ENCODE measurements at places on chromosomes 12 and 14.

GRCh38 chr12:70487440-70487839 lies 121.3 kb downstream of the KCNMB4 start:
- no peak for DNase-seq

GRCh38 chr12:119071638-119072231 lies 90.4 kb downstream of the SRRM4 start:
- DNase-seq = no peak

DNA sequence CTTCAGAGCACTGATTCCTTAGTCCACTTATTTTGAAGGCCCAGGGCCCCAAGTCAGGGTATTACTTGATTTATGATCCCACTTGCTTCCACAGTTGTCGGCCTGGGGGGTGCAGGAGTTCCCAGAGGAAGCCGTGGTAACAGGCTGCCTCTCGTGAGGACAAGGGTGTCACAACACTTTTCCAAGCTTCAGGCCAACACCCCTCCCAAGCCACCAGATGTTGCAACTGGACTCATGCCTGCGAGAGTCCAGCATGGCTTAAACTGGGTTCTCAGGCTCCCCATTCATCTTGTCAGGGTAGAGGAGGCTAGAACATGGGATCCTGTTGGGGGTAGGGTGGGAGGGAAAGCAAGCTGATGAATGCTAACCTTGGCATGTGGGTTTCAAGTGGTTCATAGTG lies 56.1 kb downstream of the BMP4 start:
- DNase-seq = no peak

DNA sequence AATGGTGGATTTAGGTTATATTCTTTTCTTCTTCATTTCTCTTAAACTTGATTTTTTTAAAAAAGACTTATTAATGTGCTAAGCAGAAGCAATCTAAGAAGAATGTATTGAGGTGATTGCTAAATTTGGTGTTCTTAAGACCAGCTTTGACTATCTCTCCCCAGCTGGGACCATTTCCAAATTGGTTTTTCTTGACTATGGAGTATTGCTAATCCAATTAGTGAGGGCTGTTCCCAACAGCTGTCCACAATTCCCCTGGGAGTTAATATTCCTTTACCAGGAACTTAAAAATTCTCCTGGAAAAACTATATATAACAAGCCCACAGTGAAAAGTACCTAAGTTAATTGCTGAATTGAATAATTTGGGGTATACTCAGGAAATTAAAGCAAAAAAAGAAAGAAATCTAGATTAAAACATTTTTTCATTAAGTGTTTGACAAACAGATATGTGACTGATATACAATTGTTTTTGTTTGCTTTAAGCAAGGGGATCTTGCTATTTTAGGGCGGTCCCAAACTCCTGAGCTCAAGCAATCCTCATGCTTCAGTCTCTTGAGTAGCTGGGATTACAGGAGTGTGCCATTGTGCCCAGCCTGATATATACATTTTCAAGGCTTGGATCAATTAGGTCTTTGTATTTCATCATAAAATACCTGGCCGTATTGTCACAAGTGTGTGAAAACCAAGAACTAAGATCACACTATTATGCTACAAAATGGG lies 105.0 kb downstream of the FAR2 start:
- no peak for DNase-seq

GRCh38 chr12:12620730-12621315 lies 9.1 kb downstream of the CREBL2 start:
- no peak for DNase-seq

GRCh38 chr12:127393896-127394295 lies 873.1 kb upstream of the TMEM132C start:
- DNase-seq = no peak

DNA sequence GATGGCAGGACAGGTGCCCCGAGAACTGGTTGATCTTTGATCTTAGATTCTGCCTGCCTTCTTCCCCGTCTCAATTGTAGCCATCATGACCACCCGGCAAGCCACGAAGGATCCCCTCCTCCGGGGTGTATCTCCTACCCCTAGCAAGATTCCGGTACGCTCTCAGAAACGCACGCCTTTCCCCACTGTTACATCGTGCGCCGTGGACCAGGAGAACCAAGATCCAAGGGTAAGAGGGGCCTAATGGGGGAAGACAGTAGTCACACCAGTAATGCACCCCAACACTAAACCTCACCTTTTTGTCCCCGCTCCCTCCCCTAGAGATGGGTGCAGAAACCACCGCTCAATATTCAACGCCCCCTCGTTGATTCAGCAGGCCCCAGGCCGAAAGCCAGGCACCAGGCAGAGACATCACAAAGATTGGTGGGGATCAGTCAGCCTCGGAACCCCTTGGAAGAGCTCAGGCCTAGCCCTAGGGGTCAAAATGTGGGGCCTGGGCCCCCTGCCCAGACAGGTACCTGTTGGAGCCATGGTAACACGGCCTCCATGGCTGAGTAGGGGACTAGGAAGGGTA lies 556 bp downstream of the TROAP start:
- no peak for DNase-seq
